IMR-90 (cell line): ENCODE measurements at places on chromosomes 2 and 18.

GRCh38 chr2:98099939-98100743 lies 13.2 kb downstream of the VWA3B start:
- no peak for DNase-seq

GRCh38 chr2:230935130-230935430 lies 10.0 kb upstream of the GPR55 start:
- DNase-seq = no peak

GRCh38 chr18:26540043-26540628 lies 8.2 kb downstream of the KCTD1 start:
- DNase-seq = no peak

DNA sequence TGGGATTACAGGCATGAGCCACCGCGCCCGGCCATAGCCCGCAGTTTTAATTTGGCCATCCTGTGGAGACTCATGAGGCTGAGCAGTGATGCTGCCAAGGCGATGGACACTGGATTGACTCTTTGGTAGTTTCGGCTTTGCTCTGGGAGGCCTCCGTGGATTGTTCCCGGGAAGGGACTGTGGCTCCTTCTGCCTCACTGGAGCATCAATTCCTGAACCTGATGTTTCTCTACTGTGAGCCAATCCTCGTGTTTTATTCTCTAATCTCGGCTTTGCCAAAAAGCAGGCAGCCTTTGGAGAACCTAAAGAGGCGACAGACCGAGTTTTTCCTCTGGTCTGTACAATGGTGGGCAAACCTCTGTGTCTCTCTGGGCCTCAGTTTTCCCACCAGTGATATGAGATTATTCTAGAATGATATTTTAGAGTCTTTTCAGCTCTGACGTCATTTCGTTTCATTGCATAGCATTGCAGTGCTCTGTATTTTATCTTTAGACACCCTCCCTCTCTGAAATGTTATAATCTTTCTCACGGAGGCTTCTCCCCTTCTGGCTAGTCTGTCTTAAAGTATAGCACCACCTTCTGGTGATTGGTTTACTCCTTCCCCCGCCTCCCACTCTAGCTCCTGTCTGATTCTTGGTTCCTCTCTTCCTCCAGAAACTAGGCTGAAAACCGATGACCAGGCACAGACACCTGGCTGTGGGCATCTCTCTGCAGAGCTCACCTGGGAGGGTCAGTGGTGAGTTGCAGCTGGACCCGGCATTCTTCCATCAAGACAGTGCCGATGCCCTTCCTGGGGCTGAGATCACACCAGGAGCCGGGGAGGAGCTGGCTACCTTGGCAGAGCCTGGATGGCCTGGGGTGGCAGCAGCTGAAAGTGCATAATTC lies 341.3 kb downstream of the MYCN start:
- no peak for DNase-seq

GRCh38 chr18:57480733-57481132 lies 45.6 kb downstream of the ONECUT2 start:
- no peak for DNase-seq

GRCh38 chr2:128817171-128817570 lies 498.5 kb upstream of the HS6ST1 start:
- DNase-seq = no peak

DNA sequence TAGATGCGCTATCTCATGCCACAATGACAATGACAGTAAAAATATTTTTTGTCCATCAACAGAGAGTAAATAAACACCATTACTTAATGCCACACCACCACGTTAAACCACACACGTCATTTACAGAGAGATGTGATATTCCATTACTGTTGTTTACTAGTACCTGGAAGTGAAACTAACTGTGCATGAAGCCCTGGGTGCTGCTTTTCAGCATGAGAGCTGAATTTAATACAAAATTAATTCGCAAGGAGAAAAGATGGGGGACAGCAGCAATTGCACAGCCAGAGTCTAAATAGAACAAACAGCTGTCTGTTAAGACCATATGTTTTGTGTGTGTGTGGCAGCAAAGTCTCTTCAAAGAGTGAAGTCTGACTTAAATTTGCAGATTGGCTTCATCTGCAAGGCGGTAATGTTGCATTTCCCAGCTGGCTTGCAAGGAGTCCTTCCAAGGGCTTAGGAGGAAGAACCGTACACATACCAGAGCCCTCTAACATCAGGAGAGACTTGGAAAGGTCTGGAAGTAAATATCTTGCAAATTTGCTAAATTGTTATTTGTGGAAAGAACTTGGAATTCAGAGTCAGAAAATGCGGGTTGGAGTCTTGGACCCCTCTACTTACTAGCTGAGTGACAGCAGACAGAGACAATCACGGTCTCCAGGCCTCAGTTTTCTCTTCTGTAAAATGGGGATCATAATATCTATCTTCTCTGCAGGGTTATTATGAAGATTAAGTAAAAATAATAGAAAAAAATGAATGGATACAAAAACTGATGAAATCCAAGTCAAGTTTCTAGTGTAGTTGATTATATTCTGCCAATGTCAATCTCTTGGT lies 127.6 kb downstream of the ALPK2 start:
- DNase-seq = no peak

- peak; percentile 79 for DNase-seq
Measured at GRCh38 chr2:72278046-72278445, 130.4 kb upstream of the CYP26B1 start.

- no peak for DNase-seq
Measured at GRCh38 chr18:48548921-48549320, 10.1 kb downstream of the CTIF start.

- DNase-seq = peak; percentile 99
Measured at GRCh38 chr2:144357623-144358373, 162.1 kb downstream of the ZEB2 start.

DNA sequence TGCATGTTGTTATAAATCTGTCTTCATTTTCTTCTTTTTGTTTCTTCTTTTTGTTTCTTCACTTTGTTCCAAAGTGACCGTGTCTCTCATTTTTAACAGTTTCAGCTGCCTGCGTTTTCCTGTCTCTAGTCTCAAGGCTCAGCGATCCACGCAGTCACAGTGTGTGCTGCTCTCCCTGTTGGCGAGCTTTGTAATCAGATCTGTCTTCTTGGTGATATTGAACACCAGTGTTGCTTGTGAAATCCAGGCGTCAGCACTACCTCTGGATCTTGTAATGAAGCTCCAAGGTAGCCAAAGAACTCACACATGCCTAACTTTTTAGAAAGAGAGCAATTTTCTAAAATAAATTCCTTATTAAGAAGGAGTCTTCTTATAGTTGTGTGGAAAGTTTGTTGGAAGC lies 13.2 kb downstream of the SNTG2 start:
- no peak for DNase-seq

- DNase-seq = peak; percentile 92
Measured at GRCh38 chr18:76351961-76352581, 143.0 kb downstream of the ZNF516 start.

DNA sequence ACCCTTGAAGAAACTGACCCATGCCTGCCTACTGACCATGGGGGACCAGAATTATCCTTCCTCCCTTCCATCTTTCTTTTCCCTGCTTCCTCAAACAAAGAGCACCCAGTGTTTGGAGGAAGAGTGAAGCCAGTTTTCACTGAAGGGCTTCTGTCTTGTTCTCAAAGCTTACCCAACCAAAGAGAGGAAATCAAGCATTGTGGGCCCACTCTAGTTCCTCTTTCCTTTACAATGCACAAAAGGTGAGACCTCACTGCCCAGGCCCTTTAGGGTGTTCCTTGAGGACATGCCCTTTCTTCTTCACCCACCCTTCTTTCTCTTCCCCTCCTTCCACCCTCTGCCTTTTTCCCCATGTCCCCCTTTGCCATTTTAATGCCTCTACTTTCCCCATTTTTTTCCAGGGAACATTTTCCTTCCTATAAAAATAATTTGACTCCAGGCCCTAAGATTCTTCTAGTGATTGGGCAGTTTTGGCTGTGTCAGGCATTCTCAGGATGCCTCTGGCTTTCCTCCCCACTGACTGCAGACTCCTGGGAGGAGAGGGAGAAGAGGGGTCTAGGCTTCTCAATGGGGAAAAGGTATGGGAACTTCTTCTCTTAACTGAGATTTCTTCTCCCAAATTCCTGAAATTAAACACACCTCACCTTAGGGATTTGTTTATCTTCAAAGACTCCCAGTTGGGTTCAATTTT lies 126.6 kb upstream of the RMDN2 start:
- DNase-seq = peak; percentile 35

GRCh38 chr18:62151068-62151771 lies 35.6 kb downstream of the PIGN start:
- no peak for DNase-seq

GRCh38 chr2:132730611-132731010 lies 60.6 kb upstream of the LYPD1 start:
- DNase-seq = peak; percentile 1

- no peak for DNase-seq
Measured at GRCh38 chr2:56379066-56379465, 195.3 kb downstream of the CCDC85A start.

GRCh38 chr2:15808944-15809343 lies 131.4 kb upstream of the MYCN start:
- no peak for DNase-seq

- DNase-seq = no peak
Measured at GRCh38 chr18:75249672-75250470, 39.3 kb downstream of the TSHZ1 start.

GRCh38 chr2:128311755-128312341 lies 6.8 kb downstream of the HS6ST1 start:
- no peak for DNase-seq

DNA sequence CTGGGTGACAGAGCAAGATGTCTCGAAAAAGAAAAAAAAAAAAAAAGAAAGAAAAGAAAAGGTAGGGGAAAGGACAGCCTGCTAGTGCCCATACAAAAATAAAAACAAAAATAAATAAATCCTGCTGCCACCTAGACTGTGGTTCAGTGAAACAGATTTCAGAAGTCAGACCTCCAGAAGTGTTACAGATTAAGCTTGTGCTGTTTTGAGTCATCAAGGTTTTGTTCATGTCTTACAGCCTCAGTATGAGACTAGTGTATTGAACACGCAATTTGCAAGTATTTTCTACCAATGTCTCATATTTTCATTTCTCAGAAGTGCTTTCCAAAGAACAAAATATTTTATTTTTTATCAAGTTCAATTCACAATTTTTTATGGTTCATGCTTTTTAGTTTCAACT lies 720.4 kb upstream of the GYPC start:
- no peak for DNase-seq

GRCh38 chr2:11478899-11479605 lies 13.1 kb upstream of the E2F6 start:
- DNase-seq = no peak

DNA sequence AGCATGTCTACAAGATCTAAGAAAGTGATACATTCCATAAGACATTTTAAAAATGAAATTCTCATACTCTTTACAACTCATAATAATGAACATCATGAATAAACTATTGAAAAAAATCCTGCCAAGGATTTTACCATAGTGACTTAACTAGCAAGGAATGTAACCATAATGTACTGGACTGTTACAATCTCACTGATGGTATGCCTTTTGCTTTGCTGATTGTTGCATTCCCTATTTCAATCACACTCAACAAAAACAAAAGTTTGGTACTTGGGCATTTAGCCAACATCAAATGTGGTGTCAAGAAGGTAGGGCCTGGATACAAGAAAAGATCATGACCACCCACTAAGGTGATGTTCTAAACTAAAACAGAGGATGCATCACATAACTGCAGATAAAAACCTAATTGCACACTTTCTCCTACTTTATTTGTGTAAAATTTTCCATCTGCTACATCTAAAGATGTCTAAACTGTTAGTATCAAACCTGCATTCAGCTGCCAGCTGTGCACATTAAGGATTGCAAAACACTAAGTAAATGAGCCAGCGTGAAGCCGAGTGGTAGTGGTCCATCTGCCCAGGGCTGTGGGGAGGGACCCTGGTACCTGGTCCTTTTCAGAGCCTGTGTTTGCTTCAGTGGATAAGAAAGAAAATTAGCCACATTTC lies 564.4 kb downstream of the ZEB2 start:
- DNase-seq = peak; percentile 78

DNA sequence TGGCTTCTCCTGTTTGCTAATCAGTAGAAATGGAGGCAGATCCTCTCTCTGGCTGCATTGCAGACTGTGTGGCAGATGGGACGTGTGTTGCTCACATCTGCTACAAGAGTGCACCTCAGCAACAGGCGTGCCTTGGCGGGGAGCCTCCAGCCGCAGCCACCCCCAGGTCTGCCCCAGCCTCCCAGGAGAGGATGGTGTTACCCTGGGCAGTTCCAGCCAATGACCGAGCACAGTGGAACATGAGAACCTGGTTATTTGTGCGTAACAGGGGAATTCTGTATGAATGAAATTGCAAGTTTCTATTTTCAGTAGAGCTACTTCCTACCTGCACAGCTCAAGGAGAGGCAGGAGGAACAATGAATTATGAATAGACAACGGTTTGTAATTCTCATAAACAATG lies 130.6 kb upstream of the CBLN2 start:
- no peak for DNase-seq

- DNase-seq = peak; percentile 88
Measured at GRCh38 chr2:168545439-168546082, 89.5 kb downstream of the CERS6 start.

DNA sequence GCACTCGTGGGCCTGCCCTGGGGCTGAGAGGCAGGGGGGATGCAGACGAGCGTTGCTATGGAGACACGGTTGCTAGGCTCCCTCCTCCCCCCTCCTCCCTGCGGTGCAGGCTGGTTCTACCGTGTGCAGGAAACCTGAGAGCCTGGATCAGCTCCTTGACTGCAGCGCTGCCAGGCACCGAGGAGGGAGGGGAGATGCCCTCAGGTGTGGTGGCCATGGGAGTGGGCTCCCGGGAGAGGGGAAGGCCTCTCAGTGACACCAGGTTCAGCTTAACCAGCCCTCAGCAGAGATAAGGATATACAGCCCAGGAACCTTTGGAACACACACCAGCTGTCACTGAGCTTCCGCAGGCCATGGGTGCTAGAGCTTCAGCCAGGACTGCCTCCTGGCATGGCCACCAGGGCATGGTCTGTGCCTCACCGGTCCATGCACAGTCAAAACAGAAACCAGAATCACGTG lies 124.4 kb upstream of the PXDN start:
- no peak for DNase-seq

DNA sequence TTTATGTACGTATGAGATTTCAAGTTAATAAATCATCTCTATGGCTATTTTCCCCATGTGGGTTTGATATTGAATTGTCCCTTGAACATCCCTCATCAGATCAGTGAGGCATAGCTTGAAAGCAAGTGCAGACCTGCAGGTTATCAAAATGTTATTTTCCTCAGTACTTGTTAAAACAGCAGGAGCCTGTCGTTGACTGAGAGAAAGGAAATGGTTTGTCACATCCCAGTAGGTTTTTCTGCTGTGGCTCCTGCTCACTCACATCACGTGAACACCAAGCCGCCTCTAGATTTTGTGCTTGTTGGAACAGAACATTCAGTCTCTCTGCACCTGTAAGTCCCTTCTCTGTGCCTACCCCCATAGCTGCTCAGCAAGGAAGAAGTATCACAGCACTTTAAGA lies 340.3 kb downstream of the CELF4 start:
- DNase-seq = no peak

DNA sequence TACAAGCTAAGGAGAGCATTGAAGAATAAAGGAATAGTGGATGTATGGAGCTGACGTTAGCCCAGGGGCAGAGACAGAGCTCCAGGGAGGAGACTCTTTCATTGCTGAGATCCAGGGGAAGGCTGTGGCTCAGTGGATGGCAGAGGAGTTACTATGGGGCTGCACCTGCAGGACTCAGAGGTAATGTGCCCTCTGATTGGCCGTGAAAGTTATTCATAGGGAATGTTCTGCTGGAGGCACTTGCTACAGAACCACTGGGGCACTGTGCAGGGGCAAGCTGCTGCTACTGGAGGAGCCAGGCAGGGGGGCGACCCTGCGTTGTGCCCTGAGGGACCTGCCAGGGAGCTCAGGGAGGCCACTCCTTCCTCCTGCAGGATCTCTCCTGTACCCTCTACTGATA lies 199.2 kb downstream of the PTPRM start:
- DNase-seq = no peak

- DNase-seq = no peak
Measured at GRCh38 chr2:232580648-232580981, 30.1 kb downstream of the EIF4E2 start.
